ENCODE measurements at places on chromosomes 1 and 21.

GRCh38 chr1:16253332-16253922 lies 16.4 kb upstream of the CPLANE2 start:
- no peak for DNase-seq

- no peak for DNase-seq
These were observed 222.6 kb downstream of the CAMTA1 start for GRCh38 chr1:7007902-7008301.

DNA sequence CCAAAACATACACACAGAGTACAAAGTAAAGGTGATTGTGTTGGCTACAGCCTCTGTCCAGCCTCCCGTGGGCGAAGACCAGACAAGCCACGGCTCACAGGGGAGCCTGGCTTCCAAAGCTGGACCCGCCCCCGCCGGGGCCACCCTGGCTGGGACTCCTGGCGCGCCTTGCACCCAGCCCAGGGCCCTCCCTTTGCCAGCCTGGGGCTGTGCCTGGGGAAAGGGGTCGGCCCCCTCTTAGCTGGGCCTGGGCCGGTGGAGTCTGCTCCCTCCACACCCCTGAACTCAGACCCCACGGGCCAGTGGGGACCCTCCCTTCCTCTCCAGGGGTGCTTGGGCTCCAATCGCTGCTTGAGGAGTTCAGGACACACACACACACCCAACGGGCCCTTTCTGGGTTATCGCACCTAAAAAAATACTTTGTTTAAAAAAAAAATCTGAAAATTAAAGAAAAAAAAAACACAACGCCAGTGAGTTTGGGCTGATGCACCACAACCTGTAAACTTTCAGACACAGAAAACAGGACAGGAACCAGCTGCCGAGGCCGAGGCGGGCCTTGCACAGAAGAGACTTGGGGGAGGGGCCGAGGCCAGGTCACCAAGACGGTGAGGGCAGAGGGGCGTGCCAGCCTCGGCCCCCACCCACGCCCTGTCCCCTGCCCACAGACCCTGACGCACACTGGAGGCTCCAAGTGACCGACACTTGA lies 56.3 kb downstream of the KCNAB2 start:
- DNase-seq: no peak

DNA sequence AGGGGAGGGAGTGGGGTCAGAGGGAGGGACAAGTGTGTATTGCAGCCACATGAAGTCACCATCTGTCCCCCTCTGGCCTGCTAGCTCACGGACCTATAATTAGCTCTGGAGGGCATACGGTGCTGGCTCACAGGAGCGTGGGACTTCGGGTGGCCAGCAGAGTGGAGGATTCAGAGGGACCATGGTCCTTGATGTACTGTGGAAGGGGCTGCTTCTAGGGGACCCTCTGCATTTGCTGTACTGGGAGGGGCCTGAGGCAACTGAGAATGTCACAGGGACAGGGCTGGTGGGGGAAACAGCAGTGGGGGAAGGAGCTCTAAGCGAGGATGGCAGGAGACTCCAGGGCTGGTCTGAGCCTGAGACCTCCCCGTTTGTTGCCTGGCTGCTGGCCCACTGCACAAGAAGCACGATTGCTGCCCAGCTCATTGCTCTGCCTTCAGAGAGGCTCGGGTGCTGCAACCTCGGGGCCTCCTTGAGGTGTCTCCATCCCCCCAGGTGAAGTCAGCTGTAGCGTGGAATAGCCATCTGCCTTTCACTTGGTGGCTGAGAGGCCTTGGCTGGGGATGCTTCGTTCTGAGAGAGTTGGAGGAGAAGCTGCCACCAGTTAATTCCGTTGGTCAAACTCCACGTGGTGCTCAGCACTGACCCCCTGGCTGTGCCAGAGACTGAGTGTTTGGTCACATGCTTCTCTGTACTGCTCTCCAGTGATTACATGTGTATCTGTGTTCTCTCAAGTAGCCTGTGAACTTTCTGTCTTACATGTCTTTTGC lies 2.7 kb downstream of the PPFIA4 start:
- DNase-seq: no peak

- DNase-seq: no peak
These were observed 72.8 kb downstream of the CNST start for GRCh38 chr1:246638941-246639655.

- DNase-seq: no peak
These were observed 31.1 kb downstream of the PROK1 start for GRCh38 chr1:110481968-110482623.

DNA sequence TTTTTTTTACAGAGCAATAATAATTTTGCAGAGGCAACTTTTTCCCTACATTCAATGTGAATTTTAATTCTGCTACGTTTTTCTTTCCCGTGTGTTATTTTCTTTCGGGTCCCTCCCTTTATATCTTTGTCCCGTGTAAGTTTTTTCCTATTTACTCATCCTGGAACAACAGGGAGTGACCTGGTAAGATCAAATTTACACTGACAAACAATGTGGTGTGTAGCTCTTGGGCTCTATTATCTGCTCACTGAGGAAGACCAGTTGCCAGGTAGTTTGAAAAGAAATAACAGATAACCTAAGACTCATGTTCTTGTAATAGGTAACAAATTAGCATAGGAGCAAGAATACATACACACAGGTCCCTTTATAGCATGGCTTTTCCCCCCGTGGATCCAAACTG lies 33.7 kb upstream of the GUCA2A start:
- no peak for DNase-seq

DNA sequence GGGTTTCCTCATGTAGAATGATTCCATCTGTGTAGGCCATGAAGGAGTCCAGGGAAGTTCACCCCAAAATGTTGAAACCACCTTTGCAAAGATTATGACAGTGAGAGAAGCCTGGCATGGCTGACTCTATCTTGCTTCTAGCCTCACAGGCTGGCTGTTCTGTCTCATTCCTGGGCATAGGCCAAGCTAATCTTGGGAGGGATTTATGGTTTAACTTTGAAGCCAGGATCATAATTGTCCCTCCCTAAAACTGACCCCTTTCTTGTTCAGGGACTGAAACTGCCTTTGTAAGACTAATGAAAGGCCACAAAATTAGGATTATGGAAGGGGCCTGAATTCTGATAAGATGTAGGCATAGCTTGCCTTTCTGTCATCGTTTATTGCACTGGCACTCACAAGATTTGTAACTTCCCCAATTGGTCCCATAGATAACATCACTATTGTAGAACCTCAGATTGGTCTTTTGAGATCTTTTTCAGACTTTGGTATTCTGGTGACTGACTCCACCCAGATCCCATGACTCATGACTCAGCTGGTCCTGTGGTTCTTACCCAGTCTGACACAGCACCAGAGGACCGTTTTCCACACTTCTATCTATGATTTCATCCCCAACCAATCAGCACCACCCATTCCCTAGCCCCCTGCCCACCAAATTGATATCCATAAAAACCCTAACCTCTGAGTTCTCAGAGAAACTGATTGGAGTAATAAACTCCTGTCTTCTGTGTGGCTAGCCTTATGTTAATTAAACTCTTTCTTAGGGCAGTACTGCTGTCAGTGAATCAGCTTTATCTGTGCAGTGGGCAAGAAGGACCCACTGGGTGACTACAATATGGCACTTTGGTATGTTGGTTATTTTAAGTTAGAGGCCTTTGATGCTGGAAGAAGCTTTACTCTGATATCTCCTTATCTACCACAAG lies 13.6 kb upstream of the LAMTOR5 start:
- DNase-seq: no peak

- no peak for DNase-seq
These were observed 626 bp upstream of the HLCS start for GRCh38 chr21:36966821-36967768.

- no peak for DNase-seq
These were observed 112.0 kb upstream of the ADAMTS5 start for GRCh38 chr21:27078915-27079314.

DNA sequence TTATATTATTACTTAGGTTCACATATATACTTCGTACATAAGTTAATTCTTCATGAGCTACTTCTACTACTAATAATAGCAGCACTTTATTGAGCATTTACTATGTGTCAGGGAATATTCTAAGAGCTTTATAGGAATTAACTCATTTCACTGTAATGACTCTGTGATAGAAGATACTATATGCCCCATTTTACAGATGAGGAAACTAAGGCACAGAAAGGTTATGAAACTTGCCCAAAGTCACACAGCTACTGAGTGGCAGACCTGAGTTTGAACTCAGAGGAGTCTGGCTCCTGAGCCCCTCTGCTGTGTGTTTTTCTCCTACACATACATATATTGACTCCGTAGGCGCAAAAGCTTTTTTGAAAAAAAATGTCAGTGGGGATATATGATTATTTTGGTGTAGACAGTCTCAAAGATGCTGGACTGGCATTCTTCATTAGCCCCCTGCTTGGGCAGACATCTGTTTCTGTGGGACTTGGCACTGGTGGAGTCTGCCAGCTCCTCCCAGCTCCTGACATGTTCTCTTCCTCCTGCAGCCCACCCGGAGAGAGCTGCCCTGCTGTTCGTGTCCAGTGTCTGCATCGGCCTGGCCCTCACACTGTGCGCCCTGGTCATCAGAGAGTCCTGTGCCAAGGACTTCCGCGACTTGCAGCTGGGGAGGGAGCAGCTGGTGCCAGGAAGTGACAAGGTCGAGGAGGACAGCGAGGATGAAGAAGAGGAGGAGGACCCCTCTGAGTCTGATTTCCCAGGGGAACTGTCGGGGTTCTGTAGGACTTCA lies 70.9 kb downstream of the TCP10L start:
- no peak for DNase-seq

DNA sequence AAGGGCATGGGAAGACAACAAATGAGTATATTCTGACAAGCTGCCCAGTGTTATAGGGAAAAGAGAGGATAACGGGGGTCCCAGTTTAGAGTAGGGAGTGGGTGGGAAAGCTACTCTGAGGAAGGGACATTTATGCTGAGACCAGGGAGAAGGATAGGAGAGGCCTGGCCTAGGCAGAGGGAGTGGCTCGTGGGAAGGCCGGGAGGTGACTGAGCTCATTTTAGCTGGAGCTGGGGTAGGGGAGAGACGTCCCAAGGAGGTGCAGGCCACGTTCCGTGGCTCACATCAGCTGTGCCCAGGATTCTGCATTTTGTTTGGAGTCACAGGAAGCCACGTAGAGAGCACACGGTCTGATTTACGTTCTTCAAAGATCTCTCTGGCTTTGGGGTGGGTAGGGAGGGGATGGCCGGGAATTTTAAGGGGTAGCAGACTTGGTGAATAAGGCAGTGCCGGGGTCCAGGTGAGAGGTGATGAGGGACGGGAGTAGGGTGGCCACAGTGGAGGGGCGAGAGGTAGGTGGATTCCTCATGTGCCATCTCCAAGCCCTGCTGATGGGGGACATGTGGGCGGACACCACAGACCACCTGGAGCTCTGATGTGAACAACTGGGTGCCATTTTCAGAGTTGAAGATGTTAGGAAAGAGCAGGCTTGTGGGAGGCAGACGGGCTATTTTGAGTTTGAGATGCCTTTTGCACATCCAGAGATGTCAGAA lies 4.7 kb downstream of the TINAGL1 start:
- DNase-seq: no peak

DNA sequence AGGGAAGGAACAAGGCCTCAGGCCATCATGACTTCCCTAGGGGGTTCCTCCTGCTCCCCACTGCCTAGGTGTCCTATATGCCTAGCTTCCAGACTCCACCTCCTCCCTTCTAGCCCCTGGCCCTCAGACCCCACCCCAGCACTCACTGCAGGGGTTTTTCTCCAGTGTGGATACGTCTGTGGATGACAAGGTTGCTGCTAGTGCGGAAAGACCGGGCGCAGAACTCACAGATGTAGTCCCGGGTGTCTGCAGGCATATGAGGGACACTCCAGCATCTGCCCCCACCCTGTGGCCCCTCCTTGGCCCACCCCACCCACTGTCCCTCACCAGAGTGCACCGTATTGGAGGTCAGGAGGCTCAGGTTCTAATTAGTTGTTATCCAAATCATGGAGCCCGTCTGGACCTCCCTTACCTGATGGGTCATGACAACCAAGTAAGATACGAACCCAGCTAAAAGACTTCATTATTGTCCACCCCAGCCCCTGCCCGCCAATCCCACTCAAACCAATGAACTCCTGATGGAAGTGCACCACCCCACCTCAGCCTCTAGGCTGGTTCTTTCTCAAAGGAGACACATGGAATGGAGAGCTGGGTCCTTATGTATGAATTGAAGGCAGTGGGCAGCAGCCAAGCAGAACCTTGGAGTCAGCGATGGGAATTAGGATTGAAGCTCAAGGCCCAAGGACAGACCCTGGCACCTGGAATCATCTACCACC lies 8.2 kb downstream of the ZNF692 start:
- DNase-seq: no peak

- no peak for DNase-seq
These were observed 59.1 kb downstream of the GLUL start for GRCh38 chr1:182332261-182333060.

DNA sequence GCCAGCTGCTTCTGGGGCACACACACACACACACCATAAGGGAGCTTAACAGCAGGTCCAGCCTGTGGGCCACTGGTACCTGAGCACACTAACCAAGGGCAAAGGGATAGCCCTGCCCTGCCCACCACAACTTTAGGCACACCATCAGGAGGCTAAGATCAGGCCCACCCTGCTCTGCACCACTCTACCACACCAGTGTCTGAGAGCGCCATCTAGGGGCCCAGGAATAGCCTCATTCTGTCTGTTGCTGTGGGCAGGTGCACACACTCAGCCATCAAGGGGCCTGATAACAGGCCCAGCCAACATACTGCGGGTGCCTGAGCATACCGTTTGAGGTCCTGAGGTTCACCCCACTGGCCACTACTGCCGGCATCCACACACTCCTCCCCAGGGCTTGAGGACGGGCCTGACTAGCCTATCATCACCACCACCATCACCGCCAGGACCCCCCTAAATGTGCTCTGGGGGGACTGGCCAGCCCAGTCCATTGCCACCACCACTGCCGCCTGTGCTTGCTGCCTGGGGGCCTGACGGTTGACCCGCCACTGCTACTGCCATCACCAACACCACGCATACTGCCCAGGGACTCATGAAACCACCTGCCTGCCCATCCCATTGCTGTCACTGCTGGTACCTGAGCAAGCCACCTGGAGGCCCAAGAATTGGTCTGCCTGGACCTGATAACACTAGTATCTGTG lies 31.3 kb downstream of the NSL1 start:
- no peak for DNase-seq

DNA sequence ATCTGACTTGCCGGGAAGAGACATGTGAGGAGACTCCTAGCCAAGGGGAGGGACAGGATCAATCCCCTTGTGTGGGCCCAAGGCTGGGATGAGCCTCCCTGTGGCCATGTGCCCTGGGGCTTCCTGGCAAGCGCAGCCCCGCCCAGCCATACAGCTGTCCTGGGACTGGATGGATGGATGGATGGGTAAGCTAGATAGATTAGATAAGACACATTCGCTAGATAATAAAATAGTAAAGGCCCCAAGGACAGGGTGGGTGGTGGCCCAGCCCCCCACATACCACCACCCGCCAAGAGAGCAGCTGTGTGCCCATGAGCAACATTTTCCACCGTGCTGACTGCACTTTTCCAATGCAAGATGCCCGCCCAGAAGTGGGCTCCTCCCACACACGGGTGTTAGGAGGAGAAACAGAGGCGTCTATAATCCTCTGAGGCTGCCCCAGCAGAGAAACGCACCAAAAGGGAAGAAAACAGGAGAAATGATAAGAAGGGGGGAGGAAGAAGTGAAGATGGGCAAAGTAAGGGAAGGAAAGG lies 25.1 kb downstream of the ZBTB17 start:
- peak; percentile 88 for DNase-seq

DNA sequence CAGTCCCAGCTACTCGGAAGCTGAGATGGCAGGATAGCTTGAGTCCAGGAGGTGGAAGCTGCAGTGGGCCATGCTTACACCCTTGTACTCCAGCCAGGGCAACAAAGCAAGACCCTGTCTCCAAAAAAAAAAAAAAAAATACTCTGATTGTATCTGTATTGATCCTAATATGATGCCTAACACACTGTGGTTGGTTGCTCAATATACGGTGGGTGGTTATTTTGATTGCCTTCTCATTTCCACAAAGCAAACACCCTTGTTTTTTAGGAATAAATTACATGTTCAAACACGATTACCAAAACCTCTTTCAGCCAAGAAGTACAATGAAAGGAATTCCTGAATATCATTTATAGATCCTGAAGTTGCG lies 3.4 kb downstream of the EGLN1 start:
- no peak for DNase-seq
